ENCODE measurements at places on chromosomes 5 and 9.

DNA sequence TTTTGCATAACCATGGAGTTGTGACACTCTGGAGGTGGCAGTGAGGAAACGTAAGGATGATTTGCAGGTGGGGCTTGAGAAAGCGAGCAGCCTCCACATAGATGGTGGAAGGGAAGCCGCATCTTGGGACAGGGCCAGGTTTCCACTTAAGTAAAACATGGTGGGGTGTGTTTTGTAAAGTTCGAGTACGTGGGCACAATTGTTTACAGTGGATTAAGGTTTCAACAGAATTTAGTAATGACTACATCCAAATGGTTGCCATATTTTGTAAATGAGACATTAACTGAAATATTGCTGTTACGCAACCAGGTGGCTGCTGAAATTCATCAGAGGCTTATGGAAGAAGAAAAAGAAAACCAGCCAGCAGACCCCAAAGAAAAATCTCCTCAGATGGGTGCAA lies 85.4 kb upstream of the IL7R start:
- DNase-seq: peak; percentile 20

DNA sequence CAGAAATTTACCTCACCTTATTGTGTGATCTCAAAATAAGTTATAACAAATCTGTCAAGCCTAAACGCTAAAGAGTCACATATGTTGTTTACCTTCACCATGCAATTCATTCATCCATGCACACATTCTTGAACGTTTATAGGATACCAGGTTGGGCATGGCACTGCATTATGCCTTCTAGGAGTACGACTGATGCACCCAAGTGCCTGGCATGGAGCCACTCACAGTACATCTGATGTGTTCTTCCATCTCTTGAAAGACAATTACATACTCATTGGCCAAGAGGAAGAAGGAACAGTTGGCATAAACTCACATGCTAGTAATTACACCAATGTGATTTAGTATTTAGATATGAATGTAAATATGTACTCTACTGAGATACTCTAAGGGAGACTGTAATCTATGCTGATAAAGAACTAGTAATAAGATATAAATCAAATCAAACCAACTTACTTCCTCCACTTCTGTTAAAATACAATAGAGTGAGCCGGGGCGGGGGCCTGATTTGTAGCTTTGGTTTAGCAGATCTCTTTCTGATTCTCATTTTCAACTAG lies 90.7 kb downstream of the LPAR1 start:
- DNase-seq: no peak

DNA sequence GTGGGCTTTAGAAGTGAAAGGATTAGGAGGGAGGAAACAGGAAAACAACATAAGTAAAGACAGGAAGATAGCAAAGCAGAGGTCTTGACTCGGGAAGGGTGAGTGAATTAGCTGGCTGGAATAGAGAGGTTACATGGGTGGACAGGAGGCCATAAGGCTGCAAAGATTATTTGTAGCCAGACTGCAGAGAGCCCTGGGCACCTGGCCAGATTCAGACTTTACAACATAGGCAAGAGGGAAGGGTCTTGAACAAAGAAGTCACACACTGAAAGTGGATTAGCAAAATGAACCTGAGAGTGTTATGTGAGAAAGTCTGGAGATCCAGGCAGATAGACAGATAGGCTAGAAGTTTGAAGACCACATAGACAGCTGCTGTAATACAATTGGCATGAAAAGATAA lies 29.7 kb upstream of the CER1 start:
- no peak for DNase-seq

GRCh38 chr5:111742177-111742994 lies 14.6 kb downstream of the NREP start:
- DNase-seq: peak; percentile 62

- DNase-seq: no peak
Observed at GRCh38 chr9:93372391-93372790, 79.1 kb upstream of the FAM120A start.

- DNase-seq: no peak
Observed at GRCh38 chr9:131623655-131624330, 78.5 kb downstream of the PRRT1B start.

DNA sequence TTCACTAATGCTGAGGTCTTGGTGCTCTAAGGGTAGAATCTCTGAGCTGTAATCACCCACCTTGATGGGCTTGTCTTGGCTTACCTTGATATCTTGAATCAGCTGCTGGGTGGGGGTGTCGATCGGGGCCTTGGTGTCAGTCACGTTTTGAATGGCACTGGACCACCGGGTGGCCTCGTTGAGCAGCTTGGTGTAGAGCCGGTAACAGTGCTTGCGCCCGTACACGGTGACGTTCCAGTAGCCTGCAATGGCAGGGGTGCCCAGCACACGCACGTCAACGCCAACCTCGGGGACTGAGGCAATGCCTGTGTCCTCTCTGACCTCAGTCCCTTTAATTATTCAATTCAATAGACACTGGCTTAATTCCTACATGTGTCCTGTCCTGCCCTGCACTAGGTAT lies 63.1 kb upstream of the RETREG1 start:
- DNase-seq: no peak

DNA sequence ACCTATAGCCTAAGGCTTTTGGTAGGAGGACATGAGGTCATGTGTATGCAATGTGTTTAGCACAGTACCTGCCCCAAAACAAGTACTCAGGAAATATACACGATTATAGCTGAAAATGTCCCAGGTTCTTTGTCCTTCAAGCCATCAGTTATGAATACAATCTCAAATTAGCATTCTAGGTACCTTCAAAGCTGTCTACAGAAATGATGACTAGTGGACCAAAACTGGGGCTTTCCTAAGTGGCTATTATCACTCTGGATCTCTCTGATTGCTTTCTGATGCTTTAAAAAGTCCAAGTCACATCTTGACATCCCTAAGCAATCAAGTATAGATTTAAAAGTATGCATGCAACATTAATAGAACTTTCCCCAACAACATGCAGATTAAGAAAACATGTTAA lies 93.0 kb upstream of the SLIT3 start:
- DNase-seq: no peak

- DNase-seq: no peak
Observed at GRCh38 chr9:129220771-129221170, 42.7 kb upstream of the IER5L start.

DNA sequence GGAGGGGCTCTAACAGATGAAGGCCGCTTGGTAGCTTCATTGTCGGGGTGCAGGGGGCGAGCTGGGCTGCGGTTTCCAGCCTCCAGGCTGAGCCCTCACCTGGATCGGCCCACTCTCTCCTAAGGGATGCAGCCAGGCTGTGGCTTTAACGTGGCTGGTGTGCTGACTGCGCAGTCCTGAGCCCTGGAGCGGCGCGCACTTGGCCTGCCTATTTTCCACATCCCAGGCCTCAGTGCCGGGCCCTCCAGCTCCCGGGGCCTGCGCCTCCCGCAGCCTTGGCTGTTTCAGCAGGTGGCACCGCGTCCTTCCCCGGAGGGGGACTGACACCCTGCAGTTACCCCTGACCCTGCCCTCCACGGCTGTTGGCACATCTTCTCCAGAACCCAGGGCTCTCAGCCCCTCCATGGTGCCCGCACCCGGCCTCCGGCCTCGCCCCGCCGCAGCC lies 1.4 kb downstream of the RNU6ATAC start:
- no peak for DNase-seq

GRCh38 chr9:110744715-110745384 lies 76.3 kb downstream of the MUSK start:
- peak; percentile 35 for DNase-seq

DNA sequence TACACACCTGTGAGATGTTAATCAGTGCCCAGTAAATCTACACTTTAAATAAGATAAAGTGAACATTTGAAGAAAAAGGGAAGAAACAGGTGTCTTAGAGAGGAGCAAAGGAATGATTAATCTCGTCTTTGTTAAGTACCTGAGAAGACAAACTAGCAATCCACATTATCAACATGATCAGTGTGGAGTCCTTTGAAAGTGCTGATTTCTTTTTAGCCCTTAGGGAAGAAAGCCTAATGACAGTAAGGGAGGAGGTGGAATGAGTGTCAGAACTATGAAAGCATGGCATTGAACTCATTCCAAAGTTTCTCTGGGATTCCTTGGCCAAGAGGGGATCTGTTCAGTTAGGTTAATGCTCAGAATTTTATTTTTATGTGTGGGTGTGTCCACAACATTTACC lies 1109.0 kb upstream of the ACO1 start:
- no peak for DNase-seq

DNA sequence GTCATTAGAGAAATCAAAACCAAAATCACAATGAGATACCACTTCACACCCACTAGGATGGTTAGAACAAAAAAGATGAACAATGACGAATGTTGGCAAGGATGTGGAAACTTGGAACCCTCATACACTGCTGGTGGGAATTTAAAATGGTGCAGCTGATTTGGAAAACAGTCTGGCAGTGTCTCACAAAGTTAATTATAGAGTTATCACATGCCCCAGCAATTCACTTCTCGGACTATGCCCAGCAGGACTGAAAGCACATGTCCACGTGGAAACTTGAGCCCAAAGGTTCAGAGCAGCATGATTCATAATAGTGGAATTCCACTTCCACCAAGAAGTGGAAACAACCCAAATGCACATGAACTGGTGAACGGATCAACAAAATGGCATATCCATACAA lies 85.0 kb upstream of the HRH2 start:
- no peak for DNase-seq

GRCh38 chr5:123976379-123977033 lies 464.5 kb downstream of the CSNK1G3 start:
- no peak for DNase-seq

DNA sequence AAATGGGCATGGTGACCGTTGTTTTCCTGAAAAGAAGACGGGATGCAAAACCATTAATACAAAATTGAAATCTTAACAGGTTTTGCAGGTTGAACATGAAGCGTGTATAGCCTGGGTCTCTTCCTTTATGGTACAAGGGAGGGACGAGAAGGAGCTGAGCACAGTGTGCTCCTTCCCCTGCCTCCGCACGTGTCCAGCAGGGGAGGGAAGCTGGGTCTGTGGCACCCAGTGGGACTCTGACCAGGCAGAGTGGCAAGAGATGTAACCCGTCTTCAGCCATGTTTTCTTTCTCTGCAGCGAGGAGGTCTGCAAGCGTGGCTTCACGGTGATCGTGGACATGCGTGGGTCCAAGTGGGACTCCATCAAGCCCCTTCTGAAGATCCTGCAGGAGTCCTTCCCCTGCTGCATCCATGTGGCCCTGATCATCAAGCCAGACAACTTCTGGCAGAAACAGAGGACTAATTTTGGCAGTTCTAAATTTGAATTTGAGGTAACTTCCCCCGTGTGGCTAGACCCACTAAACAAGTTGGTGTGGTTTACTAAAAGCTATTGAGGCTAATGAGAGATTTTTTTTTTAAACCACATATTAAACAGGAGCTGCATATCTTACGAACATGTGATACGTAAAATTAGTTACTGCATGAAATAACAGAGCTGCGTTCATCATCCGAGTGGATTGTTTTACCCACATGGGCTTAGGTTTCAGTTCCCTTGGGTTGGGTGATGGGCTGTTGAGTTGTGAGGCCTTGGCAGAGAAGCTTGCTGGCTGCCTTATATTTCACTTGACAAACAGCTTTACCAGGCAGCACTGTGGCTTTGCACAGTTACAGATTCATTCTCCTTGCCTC lies 143.7 kb downstream of the TRIO start:
- DNase-seq: no peak

DNA sequence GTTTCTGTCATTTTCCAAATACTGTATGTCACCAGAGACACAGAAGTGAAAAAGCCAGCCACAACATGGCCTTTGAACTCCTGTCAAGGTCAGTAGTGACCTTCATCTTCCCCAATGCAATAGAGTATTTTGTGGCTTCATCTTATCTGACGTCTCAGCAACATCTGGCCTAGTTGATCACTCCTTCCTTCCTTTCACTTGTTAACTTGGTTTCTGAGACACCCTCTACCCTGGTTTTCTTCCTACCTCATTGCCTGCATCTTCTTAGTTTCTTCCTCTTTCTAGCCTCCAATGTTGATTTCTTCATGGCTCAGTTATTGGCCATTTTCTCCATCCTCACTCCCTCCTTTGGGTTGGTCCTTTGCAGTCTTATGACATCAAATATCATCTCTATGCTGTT lies 36.3 kb downstream of the GLIS3 start:
- no peak for DNase-seq

DNA sequence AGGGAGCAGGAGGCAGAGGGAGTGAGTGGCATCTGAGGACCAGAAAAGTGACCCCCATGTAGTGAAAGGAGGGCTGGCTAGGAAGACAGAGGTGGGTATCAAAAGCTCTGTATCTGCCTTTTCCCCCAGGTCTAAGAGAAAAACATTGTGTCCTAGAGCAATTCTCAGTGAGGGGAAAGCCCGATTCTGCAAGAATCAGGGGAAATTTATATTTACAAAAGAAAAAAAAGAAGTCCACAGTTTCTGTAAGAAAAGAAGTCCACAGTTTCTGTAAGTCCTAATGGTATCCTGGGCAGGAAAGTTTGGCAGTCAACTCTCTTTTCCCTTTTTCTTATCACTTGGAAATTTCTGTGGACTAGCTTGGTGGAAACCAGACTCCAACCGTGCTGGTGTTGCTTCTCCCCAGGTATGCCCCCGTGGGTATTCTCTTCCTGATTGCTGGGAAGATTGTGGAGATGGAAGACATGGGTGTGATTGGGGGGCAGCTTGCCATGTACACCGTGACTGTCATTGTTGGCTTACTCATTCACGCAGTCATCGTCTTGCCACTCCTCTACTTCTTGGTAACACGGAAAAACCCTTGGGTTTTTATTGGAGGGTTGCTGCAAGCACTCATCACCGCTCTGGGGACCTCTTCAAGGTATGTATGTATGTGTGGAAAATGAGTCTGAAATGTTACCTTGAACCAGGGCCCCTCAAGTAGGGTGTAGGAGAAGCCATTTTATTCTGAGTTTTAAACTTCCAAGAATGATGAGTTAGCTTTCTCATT lies 73.0 kb downstream of the SLC1A3 start:
- DNase-seq: no peak

- no peak for DNase-seq
Observed at GRCh38 chr5:65050826-65051498, 282.2 kb downstream of the CWC27 start.

DNA sequence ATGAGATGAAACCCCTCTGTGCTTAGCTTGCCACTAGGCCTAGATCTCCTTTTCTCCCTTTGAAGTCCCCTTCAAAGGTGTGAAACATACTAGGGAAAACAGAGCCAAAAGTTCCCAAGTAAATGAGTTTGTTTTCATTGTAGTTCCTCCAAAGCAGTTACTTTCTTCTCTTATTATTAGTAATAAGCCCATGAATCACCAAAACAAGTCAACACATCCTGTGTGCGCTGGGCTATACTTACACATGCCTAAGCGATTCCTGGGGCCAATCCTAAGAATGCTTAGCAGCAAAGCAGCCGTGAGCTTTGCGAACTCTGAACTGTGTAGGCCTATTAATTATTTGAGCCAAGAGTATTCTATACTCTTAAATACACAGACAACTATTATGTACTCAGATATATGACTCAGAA lies 7.6 kb downstream of the ENC1 start:
- DNase-seq: no peak

GRCh38 chr9:71646131-71646530 lies 122.2 kb downstream of the CEMIP2 start:
- DNase-seq: no peak

DNA sequence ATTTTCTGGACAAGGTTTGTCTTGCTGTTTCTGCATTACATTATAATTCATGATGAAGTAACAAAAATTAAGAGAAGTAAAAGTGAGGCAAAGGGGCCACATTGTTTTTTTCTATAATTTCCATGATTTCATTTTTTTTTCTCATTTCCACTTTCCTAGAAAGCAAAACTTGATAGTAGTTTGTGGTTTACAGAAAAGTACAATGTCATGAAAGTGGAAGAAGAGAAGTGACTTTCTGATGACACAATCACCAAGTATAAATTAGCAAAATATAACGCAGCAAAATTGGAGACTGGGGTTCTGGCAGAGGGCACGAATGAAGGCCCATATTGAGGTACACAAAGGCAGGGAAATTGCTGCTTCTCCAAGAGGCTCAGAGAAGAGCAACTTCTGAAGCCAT lies 5.0 kb upstream of the IFNA14 start:
- no peak for DNase-seq

- DNase-seq: no peak
Observed at GRCh38 chr5:128101676-128102075, 18.1 kb downstream of the SLC12A2 start.

Data from eye (tissue), 1 donor.